Stimulated activated CD4-positive, alpha-beta T cell treated with anti-CD3 and anti-CD28 coated beads, Interleukin-2, amount 100 ng/mL, for 24 hours (primary cell): ENCODE measurements at places on chromosomes 3 and 15.

DNA sequence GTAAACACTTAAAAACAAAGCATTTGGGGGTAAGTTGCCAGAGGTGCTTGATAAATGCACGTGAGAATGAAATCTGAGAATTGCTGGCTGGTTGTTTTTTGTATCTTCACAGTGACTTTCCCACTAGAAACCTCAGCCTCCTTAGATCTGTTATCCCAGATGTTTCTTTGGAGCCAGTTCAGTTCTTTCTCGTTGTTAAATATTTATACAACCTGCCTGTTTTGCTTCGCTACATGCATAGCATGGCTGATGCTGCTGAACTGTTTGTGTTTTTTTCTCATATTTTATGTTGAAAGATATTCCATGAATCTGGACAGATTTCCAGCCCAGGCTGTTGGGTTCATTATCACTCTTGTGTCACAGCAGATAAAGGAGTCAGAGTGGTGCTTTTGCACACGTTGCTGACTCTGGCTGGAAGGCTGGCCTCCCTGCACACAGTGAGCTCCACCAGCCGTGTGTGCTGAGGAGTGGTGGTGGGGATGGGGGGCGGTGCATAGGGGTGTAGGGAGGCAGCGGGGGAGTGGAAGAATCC lies 80.2 kb downstream of the ARNT2 start:
- DNase-seq = no peak

DNA sequence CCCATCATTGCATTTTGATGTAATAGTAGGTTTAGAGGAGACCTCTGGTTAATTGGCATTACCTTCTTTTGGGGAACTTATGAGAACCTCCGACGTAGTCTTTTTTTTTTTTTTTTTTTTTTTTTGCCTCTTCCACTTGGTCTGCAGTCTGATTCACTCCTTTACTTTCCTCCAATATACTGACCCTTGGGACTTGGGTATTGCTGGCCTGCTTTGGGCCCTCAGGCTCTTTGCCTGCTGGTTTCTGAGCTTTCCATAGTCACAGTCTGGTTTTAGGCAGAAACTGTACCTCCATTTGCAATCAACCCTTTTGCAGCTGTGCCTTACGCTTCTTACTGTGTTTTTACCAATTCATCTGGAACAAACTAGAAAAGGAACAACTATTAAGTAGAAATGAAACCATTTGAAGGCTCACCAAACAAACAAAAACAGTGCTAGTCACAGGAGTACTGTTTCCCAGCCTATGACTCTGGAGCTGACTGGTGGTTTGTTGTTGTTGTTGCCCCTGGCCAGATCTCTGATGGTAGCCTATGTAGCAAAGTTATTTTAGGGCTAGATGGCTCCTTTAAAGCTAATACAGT lies 272.8 kb downstream of the BBX start:
- no peak for DNase-seq

DNA sequence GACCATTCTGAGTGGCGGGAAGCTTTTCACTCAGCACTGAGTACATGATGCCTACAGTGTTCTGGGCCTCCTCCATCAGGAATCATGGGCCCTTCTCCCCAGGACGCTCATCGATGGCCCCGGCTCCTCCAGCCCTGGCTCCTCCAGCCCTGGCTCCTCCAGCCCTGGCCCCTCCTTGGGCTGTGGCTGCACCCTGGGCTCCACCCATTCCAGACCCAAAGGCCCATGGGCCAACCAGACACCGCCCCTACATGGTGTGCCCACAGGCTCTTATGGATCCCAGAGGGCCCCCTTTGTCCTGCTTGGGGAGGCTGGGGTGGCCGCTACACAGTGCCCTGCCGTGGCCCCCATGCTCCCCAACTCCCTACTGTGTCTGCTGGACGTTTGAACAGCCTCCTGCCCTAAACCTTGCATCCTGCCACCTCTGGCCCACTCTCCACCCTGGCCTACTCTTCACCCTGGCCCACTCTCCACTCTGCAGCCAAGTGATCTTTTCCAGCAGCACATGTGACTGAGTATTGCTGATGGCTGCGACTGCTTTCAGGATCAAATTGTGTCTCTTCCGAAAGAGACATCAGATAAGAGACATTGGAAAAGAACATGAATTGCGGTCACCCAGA lies 57.9 kb downstream of the APBA2 start:
- no peak for DNase-seq

DNA sequence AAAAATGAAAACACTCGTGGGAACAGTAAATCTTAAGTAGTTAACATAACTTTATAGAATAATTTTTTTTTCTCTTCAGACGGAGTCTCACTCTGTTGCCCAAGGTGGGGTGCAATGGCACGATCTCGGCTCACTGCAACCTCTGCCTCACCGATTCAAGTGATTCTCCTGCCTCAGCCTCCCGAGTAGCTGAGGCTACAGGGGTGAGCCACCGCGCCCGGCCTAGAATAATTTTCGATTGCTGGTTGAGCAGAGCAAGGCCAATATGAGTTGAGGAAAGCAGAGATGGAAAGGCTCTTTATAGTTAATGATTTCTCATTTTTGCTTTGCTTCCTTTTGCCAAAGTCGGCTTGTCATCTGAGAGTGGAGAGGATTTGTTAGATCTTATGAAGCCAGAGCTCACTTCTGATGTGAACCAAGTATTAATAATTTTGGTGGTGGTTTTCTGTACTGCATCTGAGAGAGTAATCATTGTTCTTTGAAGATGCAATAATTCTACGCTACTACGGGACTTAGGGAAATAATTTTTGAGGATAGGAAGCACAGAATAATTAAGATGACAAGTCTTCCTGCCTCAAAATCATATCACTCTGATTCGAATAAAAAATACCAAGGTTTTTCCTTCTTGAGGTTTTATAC lies 1.6 kb upstream of the GOLM2 start:
- DNase-seq = no peak

DNA sequence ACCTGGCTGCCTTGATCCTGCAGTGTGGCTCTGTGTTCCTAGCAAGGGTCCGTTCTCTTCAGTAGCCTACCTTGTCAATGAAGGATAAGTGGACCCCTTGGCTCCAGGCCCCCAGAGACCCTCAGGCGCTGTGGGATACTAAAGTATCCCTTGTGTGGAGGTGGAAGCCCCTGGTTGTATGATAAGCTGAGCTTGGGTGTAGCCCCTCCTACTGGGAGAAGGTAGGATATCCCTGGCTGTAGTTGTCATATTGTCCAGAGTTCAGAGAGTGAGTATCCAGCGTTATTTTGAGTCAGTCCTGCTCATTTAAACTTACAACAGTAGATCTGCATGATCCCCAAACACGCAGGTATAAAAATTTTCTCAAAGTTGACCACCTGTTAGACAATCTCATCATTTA lies 496.8 kb downstream of the CNTN4 start:
- DNase-seq = no peak

DNA sequence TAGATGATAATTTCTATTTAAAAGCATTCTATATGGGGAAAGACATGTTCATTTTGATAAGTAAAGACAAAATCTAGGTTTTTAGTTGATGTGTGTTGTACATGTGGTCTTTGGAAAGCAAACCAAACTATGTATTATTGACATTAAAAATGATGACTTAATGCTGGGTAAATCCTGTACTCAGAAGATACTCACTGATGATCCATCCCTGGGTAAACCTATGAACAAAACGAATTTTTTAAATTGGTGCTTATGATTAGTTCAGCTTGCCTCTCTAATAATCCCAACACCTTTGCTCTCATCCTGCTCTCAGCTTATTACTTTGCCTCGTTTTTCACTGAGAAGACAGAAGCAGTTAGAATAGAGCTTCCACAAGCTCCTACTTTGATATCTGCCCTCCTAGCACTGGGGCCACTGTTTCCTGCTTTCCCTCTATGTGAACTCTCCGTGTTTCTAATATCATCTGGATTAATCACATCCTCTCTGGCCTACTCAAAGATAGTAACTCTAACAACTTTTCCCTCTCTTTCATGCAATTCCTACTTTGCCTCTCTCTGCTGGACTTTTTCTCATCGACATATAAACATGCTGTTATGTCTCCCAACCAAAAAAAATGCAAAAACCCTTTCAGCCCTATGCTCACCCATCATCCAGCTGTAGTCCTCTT lies 29.3 kb downstream of the RARRES1 start:
- no peak for DNase-seq

- no peak for DNase-seq
These were observed 216.2 kb downstream of the ABHD5 start for GRCh38 chr3:43906849-43907507.

GRCh38 chr3:22474706-22475445 lies 723.9 kb upstream of the ZNF385D start:
- no peak for DNase-seq

DNA sequence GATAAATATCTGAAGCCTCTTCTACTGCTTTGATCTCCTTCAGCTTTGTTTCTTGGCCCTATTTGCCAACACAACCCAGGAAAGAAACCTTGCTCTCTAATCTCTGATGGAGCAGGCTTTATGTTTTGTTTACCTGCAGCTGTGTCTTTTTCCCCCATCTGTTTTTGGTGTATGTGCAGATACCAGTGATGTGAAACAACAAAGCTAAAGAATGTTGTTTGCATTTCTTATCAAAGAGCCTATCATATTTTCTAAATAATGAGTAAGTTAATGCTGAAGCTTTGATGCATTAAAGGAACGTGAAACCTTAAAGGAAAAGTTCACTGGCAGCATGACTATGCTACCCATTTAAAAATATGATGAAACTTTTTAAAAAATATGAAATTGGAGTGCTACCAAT lies 238.4 kb downstream of the NEK10 start:
- DNase-seq = no peak

DNA sequence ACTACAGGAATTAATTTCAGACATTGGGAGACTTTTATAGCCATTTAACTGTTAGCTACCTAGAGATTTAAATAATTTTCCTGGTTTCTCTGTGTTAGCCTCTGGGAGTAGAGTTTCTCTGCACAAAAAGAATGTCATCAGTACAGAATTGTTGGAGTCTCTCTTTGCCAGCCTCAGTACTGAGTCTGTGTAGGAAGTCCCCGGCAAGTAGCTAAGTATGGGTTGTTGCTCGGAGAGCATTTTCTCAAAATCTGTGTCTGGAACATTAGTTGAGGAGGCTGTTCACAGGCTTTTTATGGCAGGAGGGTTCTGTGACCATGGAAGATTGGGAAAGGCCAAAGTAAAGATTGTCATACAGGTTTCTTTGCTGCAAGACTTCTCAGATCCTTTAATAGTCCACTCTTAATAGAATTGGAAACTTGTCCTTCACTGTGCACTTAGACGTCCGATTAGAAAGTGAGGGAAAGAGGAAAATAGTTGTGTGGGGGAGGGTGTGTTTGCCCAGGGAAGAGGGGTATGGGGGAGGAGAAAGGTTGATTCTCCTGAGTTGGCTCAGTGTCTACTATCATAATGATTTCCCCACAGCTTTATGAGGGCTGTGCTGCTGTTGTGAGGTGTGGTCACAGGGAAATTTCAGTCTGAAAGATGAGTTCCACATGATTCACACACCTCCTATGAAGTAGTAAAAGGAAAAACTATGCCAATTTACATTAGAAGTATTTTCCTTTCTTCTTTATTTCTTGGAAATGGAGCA lies 207.1 kb downstream of the PTPRG start:
- no peak for DNase-seq

GRCh38 chr15:94972314-94972713 lies 741.0 kb downstream of the MCTP2 start:
- DNase-seq = no peak

- DNase-seq = no peak
These were observed 75.2 kb downstream of the RHCG start for GRCh38 chr15:89421219-89421618.

DNA sequence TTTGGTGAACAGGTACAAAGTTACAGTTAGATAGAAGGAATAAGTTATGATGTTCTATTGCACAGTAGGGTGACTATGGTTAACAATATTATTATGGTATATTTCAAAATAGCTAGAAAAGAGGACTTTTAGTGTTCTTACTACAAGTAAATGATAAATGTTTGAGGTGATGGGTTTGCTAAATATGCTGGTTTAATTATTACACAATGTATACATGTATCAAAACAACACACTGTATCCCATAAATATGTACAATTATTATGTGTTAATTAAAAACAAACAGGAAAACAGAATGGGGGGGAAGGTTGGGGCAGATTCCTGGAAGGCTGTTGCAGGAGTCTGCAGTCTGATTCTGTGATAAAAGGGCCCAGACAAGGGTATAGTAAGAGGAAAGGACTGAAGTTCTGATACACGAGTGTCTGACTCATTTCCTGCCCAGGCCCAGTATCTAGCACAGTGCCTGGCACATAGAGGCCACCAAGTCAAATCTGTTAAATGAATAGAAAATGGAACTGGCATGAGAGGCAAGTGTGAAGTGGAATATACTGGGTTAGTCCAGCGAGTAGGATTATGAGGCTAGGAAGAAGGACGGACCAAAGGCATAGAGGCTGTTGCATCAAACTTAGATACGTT lies 7.2 kb upstream of the ENTPD3 start:
- no peak for DNase-seq

- DNase-seq = no peak
These were observed 36.2 kb downstream of the CHST2 start for GRCh38 chr3:143155756-143156155.

DNA sequence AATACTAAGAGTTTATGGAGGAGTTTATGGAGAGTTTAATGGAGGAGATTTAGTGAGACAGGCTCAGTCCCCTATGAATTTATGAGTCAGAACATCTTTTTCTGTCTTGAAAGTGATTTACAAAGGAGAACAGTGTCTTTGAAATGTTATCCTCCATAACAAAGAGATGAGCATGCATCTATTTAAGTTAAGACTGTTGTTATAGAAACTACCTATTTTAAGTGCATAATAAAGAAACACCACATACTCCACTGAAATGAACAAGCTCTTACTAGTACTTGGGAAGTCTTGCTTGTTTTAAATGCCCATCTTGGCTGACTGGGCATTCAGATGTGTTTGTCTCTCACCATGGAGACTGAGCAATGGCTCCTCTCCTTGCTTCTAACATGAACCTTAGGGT lies 118.7 kb upstream of the ACP3 start:
- no peak for DNase-seq

DNA sequence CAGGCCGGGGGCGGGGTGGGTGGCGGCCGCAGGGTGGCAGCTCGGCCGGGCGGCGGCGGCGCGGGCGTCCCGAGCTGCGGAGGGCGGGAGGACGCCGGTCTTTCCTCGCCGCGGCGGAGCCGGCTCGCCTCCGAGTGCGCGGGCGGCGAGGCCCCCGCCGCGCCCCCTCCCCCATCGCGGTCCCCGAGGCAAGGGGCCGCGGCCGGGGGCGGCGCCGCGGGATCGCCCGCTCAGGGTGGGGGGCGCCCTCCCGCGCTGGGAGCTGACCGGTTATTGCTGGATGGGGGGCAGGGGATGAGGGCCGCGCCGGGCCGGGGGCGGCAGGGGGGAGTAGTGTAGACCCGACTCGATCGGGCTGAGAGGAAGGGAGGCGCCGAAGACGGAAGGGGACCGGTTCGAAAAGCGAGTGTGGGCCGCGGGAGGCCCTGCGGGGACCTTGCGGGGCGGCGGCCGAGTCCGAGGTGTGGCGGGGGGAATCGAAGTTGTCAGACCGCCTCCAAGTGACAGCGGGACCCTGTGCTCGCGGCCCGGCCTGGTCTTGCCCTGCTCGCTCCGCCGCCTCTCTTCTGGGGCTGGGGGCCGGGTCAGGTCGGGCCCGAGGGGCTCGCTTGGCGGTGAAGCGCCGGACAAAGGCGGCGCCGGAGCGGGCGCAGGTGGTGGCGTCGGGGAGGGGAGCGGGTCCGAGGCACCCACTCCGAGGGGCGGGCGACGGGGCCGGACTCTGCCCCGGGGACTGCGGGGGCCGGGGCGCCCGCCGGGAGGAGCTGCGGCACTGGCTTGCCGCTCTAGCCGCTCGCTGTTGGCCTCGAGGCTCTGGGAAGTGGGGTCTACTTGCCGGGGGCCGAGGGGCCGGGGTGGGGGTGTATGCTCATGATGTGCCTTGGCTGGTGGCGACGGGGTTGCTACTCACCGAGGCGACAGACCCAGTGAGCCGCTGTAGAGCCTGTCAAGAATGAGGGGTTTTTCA lies 1.1 kb downstream of the BAHD1 start:
- peak; percentile 42 for DNase-seq
